ENCODE measurements at places on chromosomes 6 and 20.

DNA sequence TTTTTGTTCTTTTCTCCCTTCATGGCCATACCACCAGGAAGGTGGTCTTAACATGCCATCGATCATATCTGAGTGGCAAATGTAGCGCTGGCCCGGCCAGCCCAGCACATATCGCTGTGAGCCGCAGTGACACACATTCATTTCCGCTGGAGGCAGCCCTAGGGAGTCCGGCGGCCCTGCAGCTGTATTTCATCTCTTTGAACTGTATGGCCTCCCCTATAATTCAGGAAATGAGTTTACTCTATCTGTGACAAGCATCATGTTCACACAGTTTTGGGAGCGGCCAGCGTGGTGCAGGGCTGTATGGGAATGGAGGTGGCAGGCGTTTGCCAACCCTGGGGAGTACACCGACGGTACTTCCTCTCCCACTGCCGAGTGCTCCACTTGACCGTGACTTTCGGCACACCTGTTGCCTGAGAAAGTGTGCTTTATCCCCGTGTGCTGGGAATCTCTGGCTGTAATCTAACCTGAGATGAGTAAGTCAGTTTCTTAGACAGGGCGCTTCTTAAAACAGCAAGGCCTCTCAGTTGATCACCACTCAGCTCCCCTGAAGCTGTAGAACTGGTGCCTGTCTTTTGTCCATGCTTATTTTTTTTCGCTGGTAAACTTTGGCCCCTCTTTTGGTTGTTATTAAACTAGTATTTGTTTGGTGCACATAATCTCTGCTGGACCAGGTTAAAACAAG is 257.1 kb upstream of the TAB2 start:
- peak; percentile 52 for DNase-seq

DNA sequence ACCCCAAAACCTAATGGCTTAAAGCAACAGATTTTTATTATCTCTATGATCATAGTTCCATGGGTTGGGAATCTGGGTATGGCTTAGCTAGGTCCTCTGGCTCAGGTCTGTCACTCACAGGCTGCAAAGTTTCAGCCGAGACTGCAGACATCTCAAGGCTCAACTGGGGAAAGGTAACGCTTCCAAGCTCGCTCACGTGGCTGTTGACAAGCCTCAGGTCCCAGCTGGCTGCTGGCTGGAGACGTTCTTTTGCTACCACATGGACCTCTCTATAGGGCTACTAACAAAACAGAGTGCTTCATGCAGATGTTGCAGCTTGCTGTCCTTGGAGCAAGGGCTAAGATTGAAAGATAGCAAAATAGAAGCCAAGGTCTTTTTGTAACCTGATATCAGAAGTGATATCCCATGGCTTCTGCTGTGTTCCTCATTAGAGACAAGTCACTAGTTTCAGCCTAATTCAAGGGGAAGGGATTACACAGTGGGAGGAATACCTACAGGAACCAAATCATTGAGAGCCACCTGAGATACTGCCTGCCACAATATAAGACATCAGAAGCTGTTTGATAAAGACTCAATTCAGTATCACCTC is 6.6 kb downstream of the HTR1E start:
- DNase-seq = no peak

DNA sequence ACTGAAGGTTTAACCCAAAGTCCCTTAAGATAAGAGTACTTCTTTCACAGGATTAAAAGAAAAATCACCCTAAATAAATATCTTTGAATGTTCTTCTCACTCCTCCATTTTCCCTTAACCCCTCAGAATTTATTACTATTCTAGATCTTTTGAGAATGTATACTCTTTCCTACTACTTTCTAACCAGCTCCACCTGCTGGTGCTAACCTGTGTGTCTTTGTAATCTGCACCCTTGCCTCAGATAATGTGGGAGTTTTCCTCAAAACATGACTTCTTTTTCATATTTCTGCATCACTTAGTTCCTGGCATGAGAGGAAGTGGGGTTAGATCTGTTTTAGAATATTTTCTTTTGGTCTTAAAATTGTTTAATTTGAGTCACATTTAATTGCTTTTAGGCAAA is 394.2 kb downstream of the BMP2 start:
- DNase-seq = no peak

GRCh38 chr6:1622851-1623768 is 13.4 kb downstream of the FOXC1 start:
- no peak for DNase-seq

DNA sequence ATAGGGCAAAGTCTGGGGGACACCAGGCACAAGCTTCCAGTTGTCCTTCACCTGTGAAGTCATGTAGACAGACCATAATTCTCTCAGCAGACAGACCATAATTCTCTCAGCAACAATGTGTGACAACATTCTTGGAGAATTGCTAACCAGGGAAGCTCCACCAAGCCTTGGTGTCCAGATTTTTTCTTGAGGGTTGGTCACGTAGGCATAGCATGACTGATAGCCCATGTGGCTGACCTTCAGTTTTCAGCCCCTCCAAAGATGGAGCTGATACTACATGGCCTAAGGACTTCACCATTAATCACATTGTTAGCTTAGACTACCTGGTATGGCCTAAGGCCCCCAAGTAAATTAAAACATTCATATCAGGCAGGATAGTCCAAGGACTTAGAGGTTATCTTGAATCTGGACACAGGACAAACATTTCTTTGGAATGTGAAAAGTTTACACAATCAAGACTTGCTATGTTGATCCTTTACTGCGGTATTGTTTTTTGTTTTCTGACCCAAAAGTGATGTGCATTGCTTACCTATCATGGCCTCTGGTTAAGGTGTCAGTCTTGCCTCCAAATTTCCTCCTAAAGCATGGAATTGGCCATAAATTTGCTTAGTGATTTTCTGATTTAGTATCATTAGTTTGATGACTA is 76.9 kb downstream of the CEP57L1 start:
- DNase-seq = no peak

GRCh38 chr6:17132967-17133366 is 31.1 kb downstream of the STMND1 start:
- no peak for DNase-seq

- no peak for DNase-seq
Measured at GRCh38 chr6:148927586-148927985, 180.8 kb downstream of the UST start.

- DNase-seq = no peak
Measured at GRCh38 chr20:6134592-6134991, 11.8 kb upstream of the FERMT1 start.

DNA sequence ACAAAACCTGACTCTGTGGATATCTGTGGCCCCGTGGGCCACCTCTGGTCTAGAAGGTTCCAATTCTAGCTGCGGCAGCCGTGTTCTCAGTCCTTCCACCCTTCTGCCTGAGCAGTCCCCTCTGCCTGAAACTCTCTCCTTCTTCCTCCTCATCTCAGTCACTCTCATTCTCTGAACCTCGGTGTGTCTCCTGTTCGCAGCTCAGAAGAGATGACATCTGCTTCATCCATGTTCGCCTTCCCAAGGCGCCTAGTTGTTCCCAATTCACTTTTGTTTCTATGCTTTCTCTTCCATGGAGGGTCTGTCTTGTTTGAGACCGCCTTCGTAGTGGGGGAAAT is 95.5 kb downstream of the CEBPB start:
- no peak for DNase-seq

- no peak for DNase-seq
Measured at GRCh38 chr6:84554074-84554473, 210.3 kb downstream of the TBX18 start.

- no peak for DNase-seq
Measured at GRCh38 chr20:23435626-23436539, 3.6 kb upstream of the CSTL1 start.

GRCh38 chr20:21707267-21707666 is 1.8 kb downstream of the PAX1 start:
- no peak for DNase-seq

DNA sequence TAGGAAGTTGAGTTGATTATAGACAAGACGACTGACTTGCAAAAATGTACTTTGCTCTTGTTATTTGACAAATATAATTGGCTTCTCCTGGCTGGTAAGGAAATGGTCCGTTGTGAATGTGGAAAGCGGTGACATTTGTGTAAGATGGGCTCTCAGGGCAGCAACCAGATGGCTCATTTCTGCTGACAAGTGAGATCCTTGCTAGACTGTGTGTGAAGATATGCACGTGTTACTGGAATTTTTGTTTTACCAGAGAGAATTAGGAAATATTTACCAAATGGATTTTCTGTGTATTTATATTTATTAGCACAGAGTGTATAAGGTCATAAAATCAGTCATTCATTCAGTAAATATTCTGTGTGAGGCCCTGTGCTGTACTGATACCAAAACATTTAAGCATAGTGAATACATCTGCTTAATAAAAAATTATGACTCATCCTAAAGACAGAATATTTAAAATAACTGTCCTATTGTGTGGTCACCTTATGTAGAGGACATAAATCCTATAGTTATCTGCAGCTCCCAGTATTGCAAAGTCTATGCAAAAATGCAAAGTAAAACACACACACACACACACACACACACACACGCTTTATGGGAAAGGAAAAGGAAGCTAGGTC is 109.9 kb upstream of the ASF1A start:
- DNase-seq = no peak

- no peak for DNase-seq
Measured at GRCh38 chr20:51854921-51855320, 52.6 kb upstream of the SALL4 start.

DNA sequence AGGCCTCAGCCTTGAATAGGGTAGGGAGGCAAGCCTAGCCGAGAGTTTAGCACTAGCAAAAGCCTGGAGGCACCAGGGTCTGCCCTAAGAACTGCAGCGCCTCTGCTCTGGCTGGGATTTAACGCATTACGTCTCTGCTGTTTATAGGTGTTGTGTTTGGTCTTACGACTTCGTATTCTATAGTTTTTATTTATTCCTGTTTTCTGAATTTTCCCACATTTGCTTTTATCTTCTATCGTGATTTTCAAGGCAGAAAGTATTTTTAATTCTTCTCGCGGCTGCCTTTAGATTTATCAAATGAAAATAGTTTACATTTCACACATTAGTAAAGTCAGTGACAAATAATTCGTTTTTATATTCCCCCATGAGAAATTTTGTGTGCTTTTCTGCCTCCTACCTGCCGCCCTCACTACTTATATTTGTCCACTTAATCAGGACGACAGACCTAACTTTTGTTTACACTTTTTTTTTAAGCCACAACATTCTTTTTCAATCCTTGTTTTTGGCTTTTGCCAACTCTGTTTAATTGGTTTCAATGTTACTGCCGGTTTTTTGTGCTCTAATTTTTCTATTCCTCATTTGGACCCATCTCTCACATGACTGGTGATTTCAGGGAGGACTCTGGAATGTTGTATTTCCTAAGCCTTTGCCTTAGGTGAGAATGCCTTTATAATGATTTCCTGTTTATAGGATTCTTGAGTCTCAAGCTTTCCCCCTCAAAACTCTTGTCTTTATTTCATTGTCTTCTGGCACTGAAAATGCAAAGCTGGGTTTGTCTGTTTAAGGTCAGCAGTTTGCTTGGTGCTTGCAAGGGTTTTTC is 1.3 kb upstream of the LZTS3 start:
- no peak for DNase-seq

- no peak for DNase-seq
Measured at GRCh38 chr6:26578279-26578678, 18.5 kb upstream of the ABT1 start.

DNA sequence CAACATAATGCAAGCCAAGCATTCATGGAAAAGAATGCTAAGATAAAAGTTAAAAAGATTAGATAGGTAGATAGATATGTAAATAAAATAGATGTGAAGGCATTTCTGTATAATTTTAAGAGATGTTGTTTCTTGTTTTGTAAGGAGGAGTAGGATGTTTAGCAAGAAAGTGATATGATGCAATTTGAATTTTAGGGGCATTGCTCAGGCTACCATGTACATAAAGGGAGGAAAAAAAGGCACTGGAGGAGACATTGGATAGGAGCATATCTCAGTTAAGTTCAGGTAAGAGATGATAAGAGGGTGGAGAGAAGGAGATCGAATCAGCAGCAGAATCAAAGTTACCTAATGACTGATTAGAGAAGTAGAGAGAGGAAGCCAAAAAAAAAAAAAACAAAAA is 194.7 kb downstream of the TENT5A start:
- DNase-seq = no peak

- DNase-seq = no peak
Measured at GRCh38 chr6:95318137-95318536, 259.2 kb upstream of the MANEA start.

- no peak for DNase-seq
Measured at GRCh38 chr6:130070792-130071191, 52.4 kb downstream of the L3MBTL3 start.

DNA sequence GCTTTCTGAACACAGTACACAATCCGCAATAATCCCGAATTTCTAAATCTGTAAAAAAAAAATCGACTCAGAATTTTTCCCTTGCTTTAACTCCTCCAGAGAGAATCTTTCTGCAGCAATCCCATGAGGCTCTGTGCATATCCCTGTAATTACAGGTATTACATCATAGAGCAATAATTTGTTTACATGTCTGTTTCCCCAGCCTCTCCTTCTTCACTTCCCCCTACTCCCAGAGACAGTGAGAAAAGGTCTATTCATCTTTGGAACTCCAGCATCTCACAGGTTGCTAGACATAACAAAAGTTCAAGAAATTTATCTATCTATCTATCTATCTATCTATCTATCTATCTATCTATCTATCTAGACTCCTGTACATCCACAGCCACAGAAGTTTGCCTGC is 26.0 kb downstream of the KLHL31 start:
- DNase-seq = no peak

DNA sequence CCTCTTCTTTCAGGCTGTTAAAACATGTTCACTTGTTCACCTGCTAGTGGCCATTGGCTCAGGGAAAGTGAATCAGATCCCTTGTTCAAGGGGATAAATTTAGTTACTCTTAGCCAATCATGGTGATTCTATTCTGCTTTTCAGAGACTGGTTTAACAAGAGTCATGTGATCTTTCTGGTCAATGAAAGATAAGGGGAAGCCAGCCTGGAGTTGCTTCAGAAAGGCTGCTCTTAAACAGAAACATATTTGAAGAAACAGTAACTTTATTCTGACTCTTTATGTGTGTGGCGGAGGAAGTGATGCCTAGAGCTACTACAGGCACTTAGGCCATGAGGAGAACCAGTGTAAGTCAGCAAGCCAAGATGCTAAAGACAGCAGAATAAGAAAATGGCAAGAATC is 28.1 kb upstream of the AHI1 start:
- no peak for DNase-seq

DNA sequence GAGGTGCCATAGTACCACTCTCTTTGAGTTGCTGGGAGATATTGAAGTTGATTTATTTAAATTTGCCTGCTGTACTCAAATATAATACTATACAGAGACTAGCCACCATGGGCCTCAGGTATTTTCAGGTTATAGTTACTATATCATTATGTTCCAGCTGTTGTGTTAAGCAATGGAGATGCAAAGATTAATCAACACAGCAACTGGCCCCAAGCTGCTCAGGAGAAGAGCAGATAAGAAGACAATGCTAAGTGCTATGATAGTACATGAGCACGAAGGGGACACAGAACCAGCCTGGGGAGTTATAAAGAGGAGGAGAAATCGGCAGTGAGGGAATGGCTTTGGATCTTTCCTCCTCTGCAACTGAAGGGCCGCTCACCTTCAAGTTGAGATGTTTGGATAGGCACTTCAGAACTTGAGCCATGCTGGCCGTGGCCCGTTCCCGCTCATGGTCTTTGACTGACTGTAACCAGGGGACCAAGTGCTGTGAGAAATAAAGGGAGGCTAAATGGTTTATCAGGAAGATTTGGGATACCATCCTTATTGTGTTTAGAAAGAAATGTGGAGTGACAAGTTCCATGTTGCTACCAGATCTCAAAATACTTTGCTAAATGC is 24.3 kb upstream of the RPN2 start:
- DNase-seq = no peak

- DNase-seq = no peak
Measured at GRCh38 chr6:117505311-117505710, 22.8 kb downstream of the DCBLD1 start.
